ENCODE measurements at places on chromosomes 4 and X.

GRCh38 chr4:79854856-79855502 lies 218.1 kb downstream of the ANTXR2 start:
- no peak for DNase-seq

GRCh38 chr4:188701952-188702351 lies 562.7 kb downstream of the TRIML1 start:
- DNase-seq = no peak

DNA sequence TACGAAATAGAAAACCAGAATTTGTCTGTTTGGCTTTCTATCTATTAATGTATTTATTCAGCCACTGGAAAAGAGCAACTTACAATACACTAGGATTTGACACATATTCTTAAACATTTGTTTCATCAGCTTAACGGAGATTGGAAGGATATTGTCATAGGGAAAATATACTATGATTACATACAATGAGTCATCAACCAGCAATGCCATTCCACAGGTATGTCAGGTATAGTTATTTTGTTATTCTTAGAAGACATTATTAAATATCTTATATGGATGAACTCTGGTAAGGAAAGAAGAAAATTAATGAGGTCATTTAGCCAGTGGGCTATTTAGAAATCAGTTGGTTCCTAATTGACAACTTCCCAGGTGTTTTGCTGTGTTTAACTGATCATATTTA lies 926.6 kb downstream of the STIM2 start:
- DNase-seq = no peak

DNA sequence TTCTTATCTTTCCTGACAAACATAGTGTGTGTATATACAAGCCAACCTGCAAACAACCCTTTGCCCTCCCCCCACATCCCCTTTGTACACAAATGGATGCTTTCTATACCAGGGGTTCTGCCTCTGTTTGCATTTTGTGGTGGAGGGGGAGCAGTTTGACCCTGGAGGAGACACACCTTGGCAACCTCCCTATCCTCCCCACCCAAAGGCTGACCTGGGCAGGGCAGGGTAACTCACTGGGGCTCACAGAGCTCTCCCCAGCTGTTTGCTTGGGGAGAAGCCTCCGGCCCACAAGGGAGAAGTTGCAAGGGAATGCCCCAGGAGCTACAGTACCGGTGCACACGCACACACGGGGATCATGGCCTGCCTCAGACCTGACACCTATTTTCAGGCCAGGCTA lies 372.6 kb downstream of the BCOR start:
- no peak for DNase-seq
